ENCODE measurements at places on chromosomes 11 and 22.

DNA sequence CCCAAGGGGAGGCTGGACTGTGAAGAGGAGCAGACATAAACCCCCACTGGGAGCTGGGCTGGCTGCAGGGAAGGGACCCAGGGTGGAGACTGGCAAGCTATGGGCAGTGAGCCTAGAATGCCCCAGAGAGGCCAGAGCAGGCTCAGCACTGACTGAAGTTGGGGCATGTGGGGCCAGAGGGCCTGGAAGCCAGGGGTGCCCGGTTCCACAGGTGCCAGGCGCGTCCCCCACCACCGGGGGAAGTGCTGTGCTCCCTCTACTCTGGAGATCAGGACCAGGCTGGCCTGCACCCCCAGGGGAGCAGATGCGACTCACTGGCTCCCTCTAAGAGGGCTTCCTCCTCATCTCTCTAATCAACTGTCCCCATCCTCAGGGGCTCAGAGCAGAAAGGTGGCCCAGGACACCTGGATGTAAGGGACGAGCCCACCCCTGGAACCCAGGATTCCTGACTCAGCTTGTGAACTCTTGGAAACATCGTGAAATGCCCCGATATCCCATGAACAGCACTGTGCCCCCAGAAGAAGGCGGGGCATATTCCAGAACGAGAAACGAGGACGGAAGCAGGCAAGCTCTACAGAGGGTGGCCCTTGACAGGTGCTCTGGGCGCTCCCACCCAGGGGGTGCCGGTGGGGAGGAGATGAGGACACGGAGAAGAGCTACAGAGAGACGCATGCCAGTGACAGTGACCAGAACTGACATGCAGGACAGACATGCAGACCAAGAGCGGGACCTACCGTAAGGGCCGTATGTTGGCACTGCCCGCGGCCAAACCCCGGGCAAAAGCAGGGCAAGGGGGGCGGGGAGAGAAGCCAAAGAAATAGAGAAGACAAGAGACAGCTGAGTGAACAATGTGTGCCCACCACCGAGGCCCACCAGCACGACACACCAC is 20.4 kb downstream of the MAFF start:
- no peak for DNase-seq

GRCh38 chr22:31087744-31088215 is 6.7 kb downstream of the SMTN start:
- no peak for DNase-seq

GRCh38 chr11:128519338-128519737 is 68.0 kb downstream of the ETS1 start:
- DNase-seq = no peak

- no peak for DNase-seq
Measured at GRCh38 chr22:26580240-26580962, 9.5 kb downstream of the TPST2 start.

DNA sequence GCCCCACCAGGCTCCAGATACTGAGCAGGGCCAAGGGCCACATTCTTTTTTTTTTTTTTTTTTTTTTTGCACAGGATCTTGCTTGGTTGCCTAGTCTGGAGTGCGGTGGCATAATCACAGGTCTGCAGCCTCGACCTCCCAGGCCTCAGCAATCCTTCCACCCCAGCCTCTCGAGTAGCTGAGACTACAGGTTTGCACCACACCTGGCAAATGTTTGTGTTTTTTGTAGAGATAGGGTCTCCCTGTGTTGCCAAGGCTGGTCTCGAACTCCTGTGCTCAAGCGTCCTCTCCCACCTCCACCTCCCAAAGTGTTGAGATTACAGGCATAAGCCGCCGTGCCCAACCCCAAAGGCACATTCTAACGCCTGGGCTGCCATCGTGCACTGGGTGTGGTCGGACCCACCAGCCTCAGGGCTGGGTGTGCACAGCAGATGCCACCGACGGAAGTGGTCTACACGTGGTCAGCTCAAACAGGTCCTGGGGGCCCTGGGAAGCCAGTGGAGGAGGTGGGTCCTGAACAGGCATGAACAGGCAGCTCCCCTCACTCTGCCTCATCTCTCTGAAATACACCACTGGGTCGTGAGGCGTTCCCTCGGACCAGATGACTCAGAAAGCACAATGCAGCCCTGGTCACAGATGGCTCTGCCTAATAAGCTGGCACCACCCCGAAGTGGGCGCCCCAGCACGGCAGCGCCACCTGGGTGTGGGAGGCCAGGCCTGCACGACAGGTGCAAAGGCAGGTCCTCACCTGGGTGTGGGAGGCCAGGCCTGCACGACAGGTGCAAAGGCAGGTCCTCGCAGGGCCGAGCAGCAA is 5.1 kb upstream of the B4GALNT4 start:
- DNase-seq = peak; percentile 61

- DNase-seq = no peak
Measured at GRCh38 chr22:46660604-46661201, 40.5 kb downstream of the GRAMD4 start.

Data from activated T-cell treated with anti-CD3 and anti-CD28 coated beads, Interleukin-2, amount 50 U/mL, for 72 hours (primary cell).